Glomerular endothelial cell (primary cell): ENCODE measurements at places on chromosomes 3 and 15.
A peak's percentile ranks its signal among the peaks of the same experiment; 100 is the strongest.

DNA sequence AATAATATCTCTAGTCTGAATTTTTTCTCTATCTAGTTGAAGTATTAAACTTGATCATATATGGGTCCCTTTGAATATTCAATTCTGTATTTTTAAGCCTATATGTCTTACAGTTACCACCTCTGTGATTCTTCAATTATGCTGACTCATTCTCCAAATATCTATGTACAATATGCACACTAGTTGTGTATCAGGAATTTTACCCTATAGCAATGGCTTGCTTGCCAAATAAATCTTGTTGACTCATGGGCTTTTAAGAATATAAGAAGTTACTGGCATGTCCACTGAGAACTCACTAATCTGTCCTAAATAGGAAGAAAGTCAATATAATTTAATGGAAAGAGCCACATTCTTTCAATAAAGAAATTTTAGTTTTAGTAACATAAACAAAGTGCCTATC lies 656.3 kb downstream of the RBMS3 start:
- no peak for DNase-seq

DNA sequence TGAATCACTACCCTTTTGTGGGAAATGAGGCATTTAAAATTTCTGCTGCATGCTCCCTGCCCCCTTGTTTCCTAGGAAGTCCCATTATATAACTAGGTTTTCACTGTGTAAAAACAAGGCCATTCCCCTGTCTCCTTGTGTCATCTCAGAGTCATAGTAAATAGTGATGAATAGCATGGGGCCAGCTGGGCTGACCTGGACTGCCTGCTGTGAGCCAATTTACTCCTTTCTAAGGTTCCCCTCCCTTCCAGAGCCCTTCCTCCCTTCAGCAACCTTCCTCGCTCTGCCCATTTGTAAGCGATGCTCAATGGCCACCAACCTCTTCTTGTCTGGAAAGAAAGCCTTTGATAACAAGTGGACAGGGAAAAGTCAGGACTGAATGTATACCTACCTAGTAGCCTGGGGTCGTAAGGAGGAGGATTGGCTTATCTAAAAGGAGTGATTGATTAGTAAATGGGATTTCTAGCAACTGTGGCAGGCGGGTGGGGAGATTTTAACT lies 11.7 kb downstream of the ITGA11 start:
- DNase-seq: no peak

GRCh38 chr15:25894371-25894902 lies 31.3 kb upstream of the ATP10A start:
- DNase-seq: no peak

- DNase-seq: no peak
These were observed 96.9 kb upstream of the RPL32 start for GRCh38 chr3:12938258-12938711.

- DNase-seq: no peak
These were observed 374.3 kb downstream of the TIGIT start for GRCh38 chr3:114668099-114668498.

- no peak for DNase-seq
These were observed 179.8 kb downstream of the APBA2 start for GRCh38 chr15:29065571-29065970.

GRCh38 chr15:49492830-49493229 lies 69.8 kb downstream of the FGF7 start:
- DNase-seq: no peak

DNA sequence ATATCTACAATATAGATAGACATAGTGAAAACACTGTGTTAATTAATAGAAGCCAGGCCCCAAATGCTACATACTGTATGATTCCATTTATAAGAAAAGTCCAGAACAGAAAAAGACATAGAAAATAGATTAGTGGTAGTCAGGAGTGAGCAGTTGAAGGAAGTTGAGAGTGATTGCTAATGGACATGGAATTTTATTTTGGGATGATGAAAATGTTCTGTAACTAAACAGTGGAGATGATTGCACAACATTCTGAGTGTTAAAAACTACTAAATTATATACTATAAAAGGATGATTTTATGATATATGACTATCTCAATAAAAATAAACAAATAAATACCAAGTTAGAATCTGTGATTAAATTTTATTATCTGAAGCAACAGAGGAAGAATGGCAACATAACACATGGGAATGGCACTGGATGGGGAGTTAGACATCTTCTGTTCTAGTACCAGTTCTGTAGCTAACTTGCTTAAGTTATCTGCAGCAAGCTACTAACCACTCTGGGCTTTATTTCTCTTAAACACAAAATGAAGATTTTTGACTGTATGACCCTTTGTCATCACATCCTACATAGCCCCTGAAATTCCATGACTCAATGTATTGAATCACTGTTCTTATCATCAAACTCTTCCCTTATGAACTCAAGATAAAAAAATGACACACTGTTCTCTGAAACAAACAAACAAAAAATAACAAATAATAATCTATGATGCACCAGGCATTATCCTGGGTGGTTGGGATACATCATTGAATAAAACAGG lies 612.7 kb downstream of the TBL1XR1 start:
- no peak for DNase-seq

- DNase-seq: no peak
These were observed 97.6 kb downstream of the LSM3 start for GRCh38 chr3:14275962-14276909.

- DNase-seq: no peak
These were observed 19.1 kb downstream of the SLC12A6 start for GRCh38 chr15:34318277-34319079.

GRCh38 chr15:64596701-64597476 lies 136.5 kb downstream of the ZNF609 start:
- DNase-seq: peak; percentile 18

DNA sequence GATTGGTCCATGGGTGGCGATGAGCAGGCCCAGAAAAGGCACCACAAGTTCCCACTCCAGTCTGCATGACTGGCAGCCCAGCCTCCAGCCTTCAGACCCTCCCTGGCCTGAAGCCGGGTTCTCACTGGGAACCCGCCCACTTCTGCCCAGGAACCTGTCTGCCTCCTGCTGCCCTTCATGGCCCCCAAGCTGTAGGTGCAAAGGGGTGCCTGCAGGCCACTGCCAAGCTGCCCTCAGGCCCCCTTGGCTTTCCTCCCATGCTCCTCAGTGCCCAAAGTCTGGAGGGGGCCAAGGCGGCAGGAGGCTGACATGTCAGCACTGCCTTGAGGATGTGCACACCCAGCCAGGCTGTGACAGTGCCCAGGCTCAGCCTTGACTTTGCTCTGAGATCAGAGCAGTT lies 488.5 kb upstream of the THBS1 start:
- DNase-seq: no peak

- DNase-seq: no peak
These were observed 126.8 kb upstream of the ABI3BP start for GRCh38 chr3:101120039-101120438.

- no peak for DNase-seq
These were observed 54.0 kb upstream of the BBX start for GRCh38 chr3:107468782-107469181.

- no peak for DNase-seq
These were observed 6.8 kb upstream of the RTP2 start for GRCh38 chr3:187709155-187709554.

DNA sequence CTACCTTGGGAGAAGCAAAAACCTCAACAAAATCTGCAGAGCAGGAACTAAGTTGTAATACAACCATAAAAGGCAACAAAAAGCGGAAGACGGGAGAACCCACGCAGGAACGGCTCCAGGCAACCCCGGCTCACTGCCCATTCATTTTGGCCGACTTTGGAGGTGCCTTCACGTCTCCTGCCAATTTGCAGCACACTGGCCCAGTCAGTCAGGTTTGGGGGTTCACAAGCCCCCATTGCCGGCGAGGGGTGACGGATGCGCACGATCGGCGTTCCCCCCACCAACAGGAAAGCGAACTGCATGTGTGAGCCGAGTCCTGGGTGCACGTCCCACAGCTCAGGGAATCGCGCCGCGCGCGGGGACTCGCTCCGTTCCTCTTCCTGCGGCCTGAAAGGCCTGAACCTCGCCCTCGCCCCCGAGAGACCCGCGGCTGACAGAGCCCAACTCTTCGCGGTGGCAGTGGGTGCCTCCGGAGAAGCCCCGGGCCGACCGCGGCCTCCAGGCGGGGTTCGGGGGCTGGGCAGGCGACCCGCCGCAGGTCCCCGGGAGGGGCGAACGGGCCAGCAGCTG lies 463 bp downstream of the TERC start:
- no peak for DNase-seq

DNA sequence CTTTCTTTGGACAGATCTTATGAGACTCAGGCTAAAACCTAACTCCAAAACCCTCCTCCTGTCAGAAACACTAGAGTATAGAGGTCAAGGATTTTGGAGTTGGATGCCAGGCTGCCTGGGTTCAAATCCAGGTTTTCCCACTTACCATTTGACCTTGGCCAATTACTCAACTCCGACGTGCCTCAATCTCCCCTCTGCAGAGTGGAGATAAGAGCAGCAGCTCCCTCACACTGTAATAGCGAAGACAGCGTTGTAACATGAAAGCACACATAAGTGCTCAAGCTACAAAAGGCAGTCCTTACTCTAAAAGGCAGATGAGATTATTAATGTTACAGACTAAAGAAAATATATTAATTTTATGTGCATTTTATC lies 90.1 kb downstream of the IGF2BP2 start:
- DNase-seq: no peak

DNA sequence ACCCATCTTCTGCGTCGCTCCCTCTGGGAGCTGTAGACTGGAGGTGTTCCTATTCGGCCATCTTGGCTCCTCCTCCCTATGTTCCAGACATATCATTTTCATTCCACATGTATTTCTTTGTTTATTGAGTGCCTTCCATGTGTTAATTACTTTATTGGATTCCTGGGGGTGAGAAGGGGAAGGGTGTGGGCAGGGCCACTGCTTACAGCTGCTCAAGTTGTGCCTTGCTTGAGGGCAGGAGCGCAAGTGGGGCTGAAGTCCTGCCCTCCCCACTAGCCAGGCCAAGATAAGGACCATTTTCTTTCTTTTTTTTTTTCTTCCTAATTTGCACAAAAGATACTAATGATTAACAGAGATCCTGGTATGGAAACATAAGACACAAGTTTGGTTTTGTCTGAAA lies 224.8 kb downstream of the LPP start:
- DNase-seq: no peak

DNA sequence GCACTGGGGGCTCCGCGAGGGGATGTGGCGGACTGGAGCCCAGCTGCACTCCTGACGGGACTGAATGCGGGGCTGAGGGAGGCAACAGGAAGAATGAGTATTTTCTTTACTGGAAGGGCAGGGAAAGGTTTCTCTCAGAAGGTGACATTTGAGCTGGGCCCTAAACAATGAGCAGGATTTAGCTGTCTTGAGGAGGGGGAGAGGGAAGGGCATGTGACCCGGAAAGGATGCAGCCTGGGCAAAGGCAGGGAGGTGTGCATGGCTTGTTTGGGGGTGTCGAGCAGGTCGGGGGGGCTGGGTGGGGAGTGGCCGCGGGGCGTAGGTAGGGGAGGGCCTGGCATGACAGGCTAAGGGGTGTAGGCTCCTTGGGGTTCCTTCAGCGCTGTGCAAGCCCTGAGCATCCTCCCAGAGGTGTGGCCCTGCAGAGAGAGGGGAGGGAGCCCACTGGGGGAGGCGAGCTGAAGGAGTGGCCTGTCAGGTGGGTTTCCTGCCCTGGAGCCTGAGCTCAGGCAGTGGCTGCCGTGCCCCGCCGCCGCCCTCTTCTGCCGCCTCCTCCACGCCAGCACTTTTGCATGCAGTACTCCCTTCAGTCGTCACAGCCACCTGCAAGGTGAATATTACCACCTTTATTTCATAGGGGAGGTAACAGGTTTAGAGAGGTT lies 17.2 kb upstream of the ANKDD1A start:
- DNase-seq: no peak

GRCh38 chr3:55819005-55819404 lies 331.9 kb upstream of the WNT5A start:
- no peak for DNase-seq
